T-helper 2 cell (primary cell): ENCODE measurements at places on chromosomes 11 and 22.
A peak's percentile ranks its signal among the peaks of the same experiment; 100 is the strongest.

GRCh38 chr11:122745111-122745510 is 89.6 kb downstream of the UBASH3B start:
- DNase-seq = no peak

DNA sequence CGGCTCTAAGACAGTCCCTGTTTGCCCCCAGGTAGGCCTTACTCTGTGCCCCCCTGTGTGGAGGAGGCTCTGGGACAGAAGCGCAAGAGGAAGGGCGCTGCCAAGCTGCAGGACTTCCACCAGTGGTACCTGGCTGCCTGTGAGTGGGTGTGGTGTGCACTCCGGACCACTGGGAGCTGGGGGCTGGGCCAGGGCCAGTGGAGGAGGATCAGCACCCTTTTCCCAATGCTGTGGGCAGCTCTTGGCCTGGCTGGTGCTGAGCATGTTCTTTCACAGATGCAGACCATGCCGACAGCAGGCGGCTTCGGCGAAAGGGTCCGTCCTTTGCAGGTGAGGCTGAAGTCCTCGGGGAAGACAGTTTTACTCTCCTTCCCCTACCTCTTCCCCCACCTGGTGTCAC is 3.7 kb downstream of the SCO2 start:
- no peak for DNase-seq

- no peak for DNase-seq
These were observed 496 bp upstream of the TRAF6 start for GRCh38 chr11:36510594-36510942.

DNA sequence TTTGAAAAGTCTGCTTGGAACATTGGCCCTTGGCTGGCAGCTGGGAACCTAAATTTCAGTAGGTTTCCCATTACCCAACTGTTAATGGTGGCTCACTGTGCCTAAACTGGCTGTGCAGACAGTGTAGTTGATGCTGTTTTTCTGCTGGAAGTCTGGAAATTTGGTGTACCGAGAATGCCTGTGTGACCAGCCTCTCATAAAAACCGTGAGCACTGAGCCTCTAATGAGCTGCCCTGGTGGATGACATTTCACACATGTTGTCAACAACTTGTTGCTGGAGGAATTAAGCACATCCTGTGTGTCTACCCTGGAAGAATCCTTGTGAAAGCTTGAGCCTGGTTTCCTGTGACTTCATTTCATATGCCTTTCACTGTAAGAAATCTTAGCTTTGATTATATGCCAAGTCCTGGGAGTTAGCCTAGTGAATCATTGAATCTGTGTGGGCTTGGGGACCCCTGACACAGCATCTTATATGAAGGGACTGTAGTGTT is 131.1 kb downstream of the LDLRAD3 start:
- DNase-seq = no peak

- DNase-seq = no peak
These were observed 1.1 kb downstream of the RGL4 start for GRCh38 chr22:23691748-23692423.

DNA sequence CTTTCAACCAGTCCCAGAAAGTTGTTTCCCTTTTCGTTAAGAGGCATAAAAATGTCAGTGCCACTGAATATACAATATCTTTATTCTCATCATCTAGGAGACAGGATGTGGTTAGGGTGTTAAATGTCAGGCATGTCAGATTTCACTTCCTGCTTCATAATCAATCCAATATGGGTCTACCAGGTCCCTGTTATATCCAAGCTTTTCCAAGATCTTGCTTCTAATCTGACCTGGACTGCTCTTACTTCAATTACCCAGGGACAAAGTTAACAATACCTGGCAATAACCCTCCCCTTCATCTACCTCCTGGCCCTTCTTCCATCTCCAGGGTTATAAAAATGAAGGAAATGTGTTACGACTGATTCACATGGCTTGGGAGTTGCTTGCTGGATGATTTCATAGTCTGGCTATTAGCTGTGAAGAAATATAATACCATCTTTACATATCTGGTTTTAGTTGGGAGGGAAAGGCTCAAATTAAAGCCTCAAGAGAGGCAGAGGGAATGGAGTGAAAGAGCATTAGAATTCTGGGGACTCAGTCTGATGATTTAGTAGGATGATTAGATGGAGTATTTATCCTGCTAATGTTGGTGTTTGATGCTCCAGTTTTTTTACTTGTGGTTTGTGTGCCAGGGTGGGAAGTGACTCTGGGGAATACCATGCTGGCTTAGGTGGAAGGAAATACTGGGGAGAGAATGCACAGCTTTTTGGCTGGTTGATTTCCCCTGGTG is 534.3 kb downstream of the ETS1 start:
- no peak for DNase-seq

GRCh38 chr11:61494381-61494961 is 14.1 kb upstream of the LRRC10B start:
- DNase-seq = no peak

DNA sequence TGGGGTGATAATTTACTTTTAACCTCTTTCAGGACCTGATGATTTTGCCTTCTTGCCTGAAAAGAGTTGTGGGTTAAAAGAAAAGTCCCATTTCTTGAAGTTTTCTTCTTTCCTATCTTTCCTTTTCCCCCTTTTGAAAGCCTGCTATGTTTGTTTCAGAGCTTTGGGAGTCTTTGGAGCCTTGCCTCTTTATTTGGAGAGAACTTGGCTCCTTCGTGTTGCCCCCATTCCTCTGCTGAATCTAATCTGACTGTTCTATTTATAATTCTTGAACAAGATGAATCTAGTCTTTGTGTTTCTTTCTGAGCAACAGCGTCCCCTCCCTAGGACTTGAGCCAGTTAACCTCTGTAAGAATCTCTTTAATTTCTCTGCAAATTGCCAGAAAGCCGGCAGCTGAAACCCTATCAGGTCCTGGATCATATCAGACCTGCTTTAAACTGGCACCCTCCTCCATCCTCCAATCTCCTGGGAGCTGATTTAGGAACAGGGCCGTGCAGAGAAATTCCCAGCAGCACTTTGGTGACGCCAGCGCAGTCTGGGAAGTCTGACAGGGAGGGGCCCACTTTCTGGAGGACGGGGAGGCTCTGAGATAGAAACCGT is 289.1 kb upstream of the SORL1-AS1 start:
- no peak for DNase-seq

DNA sequence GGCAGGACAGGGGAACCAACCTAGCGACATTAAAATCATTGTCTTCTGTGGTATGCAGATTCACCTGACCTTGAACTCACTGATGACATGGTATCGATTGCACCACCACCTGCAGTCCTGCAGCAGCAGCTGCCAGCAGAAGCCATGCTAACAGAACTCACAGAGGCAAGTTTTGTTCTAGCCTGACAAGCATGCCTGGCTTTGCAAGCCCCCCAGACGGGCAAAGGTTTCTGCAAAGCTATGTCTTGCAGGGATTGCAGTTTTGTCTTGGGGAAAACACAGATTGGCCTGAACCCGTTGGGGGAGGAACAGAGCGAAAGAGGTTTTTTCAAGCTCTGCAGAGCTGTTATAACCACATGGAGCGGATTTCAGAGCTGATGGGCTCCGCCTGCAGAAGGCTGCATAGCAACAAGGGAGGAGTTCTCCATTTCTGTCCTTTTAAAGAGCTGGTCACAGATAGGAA is 221.0 kb downstream of the HIPK3 start:
- no peak for DNase-seq

GRCh38 chr11:116638463-116638862 is 134.3 kb downstream of the BUD13 start:
- no peak for DNase-seq

DNA sequence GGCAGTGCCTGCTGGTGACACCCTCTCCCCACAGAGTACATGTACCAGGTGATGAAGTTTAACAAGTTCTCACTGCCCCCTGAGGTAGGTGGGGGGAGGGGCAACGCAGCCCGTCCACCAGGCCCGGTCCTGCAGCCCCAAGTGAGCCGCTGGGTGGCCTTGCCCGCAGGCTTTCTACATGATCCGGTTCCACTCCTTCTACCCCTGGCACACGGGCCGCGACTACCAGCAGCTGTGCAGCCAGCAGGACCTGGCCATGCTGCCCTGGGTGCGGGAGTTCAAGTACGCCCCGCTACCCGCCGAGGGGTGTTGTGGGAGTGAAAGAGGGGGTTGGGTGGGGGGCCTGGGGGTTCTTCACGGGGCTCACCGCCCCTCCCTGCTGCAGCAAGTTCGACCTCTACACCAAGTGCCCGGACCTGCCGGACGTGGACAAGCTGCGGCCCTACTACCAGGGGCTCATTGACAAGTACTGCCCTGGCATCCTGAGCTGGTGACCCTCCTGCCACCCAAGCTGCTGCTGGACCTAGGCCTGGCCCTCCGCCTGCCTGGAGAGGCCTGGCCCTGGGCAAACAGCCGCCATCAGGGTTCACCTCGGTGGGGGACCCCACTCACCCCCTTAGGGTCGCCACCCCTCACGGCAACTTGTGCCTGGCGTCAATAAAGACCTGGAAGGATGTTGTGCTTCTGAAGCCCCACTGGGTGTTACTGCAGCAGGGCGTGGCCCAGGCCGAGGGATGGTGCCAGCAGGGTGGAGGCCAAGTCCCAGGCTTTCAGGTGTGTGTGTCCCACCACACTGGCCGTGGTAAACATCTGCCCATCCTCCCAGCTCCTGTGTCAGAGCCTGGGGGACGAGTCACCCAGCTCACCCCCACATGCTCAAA is 2.9 kb downstream of the MIOX start:
- no peak for DNase-seq

DNA sequence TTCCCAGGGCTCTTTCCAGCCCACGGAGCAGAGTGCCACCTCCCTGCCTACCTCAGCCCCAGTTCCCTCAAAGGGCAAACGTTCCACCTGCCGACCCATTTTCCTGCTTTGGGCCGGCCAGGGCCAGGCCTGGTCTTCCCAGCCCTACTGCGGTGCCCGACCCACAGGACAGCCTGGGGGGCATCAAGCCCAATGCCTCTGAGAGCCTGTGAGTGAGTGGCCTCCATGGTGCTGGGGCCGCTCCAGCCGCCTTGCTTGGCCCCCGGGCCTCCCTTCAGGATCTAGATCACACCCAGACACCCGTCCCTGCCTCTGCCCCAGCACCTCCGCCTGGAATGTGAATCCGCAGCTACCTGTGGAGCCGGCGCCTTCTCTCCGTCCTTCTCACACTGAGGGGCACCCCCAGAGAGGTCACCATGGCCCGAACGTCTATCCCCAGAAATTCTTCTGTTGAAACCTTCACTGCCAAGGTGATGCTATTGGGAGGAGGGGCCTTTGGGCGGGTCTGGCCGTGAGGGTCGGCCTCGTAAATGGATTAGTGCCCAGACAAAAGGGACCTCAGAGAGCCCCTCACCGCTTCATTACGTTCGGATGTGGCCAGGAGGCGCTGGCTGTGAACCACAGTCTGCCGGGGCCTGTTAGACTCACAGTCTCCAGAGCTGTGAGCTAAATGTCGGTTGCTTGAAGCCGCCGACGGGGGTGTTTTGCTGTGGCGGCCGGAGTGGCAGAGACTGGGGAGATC is 36.2 kb upstream of the BRSK2 start:
- no peak for DNase-seq

- no peak for DNase-seq
These were observed 30.3 kb downstream of the LAYN start for GRCh38 chr11:111570796-111571195.

- no peak for DNase-seq
These were observed 54.8 kb downstream of the CSTPP1 start for GRCh38 chr11:46991391-46991790.

DNA sequence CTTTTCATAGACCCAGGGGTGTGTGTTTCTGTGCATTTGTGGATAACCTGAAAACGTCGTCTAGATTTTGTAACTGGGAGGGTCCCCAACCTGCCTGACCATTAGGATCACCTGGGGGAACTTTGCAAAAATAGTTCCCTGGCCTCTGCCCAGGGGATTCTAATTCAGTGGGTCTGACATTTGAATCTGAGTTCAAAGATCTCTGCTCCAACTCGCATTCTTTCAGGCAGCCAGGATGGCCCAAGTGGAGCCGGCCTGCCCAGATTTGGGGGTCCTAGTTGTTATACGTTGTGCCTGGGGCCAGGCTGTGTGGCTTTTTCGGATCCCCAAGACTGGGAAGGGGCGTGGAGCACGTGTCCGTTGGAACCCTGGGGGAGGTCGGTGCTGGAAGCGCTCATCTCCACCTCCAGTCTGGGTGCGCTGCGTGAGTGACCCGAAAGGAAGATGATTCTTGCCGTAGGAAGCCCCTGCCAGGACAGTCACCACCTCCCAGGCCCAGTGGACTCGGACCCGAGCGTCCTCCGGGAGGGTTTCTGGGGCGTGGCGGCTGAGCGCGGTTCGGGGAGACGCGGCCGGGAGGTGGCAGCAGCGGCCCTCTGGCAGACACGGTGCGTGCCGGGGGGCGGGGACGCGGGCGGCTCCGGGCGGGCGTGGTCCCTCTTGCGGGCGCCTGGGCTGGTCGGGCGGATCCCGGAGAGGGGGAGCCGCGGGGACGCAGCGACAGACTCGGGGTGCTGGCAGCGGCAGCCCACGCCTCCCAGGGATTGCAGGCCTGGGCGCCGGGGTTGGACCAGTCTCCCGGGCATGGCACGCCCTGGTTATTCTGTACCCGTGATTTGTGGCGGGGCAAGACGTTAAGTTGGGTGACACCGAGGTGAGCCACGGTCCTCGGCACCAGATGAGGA is 29.2 kb upstream of the PLET1 start:
- DNase-seq = peak; percentile 81

GRCh38 chr11:115321605-115322289 is 182.5 kb downstream of the CADM1 start:
- no peak for DNase-seq

DNA sequence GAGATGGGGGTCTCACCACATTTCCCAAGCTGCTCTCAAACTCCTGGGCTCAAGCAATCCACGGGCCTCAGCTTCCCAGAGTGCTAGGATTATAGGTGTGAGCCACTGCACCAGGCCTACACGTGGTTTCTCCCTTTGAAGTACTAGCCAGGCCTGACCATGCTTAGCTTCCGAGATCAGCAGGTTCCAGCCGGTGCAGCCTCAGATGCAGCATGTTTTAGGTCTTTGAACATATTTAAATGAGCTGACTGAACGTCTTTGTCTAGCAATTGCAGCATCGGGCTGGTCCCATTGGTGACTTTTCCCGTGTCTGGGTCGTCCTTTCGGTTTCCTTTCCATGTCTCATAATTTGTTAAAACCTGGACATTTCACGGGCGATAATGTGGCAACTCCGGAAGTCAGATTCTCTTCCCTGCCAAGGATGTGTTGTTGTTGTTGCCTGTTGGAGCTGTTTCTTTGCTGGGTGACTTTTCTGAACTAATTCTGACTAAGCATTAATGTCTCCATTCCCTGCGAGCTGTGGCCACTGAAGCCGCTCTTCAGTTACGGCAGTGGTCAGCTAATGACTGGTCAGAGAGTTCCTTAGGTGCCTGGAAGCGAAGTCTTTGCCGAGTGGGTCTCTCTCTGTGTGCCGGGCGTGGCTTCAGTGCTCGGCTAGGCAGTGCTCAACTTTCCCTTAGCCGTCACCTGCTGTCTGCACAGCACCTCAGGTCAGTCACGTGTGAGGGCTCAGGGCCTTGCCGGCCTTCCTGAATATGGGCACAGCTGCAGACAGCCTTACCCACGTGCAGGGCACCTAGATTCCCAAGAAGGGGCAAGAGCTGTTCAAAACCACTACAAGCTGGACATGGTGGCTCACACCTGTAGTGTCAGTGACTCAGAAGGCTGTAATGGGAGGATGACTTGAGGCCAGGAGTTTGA is 3.8 kb upstream of the CYP2D6 start:
- DNase-seq = no peak

GRCh38 chr22:31972180-31972579 is 27.8 kb downstream of the YWHAH start:
- DNase-seq = no peak
